ENCODE measurements at places on chromosomes 12 and 14.

DNA sequence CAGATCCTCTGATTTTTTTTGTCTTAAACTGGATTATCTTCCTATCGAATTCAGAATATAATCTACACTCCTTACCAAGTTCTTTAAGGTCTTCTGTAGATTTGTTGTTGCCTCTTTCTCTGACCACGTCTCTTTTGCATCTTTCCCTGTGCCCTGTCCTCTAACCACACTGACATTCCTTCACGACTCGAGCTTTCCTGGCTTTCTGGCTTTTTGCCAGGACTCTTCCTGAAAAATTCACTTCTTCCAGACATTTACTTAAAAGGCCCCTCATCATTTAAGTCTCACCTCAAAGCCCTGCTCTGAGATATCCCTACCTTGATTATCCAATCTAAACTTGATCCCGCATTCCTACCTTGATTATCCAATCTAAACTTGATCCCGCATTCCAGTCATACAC lies 422.3 kb upstream of the DCN start:
- DNase-seq: peak; percentile 25

- peak; percentile 42 for DNase-seq
Observed at GRCh38 chr12:88334271-88334670, 192.2 kb downstream of the TMTC3 start.

DNA sequence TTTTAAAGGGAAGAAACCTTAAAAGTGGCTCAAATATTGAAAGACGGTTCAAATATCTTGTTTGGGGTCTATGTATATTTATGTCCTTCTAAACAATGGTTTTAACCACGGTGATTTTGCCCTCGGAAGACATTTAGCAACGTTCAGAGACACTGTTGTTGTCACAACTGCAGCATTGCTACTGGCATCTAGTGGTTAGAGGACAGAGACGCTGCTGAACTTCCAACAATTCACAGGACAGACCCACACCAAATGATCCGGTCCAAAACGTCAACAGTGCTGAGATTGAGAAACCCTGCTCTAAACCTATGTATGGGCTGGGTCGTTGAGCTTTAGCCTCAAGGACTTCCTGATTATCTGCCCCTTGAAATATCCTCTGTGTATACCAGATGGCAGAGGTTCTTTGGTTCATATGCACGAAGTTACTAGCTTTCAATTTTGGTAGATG lies 1.7 kb downstream of the ANGEL1 start:
- DNase-seq: peak; percentile 33

DNA sequence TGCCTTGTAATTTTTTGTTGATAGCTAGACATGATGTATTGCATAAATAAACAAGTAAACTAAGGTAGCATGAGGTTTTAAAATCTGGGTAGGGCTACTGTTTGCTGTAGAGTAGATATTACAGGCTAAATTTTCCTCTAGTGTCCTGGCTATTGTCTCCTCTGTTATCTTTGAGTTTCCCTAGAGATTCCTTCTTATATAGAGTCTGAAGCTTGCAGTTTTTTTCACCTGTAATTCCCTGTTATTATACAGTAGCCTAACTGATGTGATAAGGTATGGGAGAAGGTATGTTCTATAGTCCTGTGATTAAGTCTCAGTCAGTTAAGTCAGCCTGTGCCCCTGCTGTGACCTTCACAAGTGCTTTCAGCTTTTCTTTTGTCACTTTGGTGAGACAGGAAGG lies 9.5 kb downstream of the ETFBKMT start:
- DNase-seq: no peak

GRCh38 chr14:96255501-96256366 lies at the start of gene BDKRB1:
Gene BDKRB1 (plus strand): TSS chr14:96256210. CDS start chr14:96263683, 7,473 bp downstream.
- DNase-seq: peak; percentile 96

DNA sequence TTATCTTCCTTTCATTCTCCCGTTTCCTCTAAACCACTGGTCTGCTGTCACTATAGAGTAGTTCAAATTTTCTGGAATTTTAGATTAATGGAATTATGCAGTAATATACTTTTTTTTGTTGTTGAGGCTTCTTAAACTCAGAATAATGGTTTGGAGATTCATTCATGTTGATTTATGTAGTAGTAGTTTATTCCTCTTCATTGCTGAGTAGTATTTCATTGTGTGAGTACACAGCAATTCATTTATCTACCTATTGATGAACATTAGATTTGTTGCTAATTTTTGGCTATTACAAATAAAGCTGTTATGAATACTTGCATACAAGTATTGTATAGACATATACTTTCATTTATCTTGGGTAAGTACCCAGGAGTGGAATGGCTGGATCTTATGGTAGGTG lies 7.2 kb downstream of the RASSF8 start:
- DNase-seq: no peak

DNA sequence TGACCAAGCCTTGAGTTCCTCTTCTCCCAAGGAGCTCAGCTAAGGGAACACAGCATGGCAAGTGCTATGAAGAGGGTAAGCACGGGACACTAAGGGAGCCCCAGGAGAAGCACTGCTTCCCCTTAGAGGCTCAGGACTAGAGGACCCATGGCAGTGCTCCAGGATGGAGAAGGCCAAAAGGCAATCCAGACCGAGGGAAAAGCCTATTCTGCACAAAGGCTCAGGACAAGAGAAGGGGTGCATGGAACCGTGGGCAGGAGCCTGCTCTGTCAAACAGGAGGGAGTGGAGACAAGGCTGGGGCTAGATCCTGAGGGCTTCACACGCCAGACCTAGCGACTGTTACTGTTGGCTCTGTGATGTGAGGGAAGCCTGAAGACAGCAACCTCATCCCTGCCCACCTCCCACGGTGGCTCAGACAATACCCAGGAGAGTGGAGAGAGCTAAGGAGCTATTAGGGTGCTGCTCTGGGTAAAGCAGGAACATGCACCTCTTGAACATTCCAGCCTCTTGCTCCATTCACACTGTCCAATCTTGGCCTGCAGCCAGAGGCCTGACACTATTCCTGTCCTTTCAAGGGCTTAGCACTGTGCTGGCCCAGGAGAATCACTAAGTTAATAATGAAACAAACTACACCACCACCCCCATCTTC lies 24.2 kb downstream of the OTUB2 start:
- DNase-seq: no peak

DNA sequence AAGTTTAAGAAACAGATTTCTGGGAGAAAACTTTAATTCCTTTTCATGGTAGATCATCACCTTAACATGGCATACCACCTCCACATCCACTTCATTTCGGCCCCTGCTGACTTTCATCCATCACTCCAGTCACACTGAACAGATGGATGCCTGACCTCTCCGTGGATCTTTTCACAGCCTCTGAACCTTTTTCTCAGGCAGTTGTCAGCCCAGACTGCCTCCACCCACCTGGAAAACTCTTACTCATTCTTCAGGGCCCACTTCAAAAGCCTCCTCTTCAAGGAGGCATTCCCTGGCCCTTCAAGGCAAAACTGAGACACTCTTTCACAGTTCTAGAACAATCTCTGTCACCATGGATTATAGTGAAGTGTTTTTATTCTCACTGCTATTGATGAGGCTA lies 52.9 kb downstream of the GXYLT1 start:
- no peak for DNase-seq

GRCh38 chr14:47567273-47567672 lies 108.1 kb downstream of the MDGA2 start:
- DNase-seq: no peak
